ENCODE measurements at places on chromosomes 7 and 10.

DNA sequence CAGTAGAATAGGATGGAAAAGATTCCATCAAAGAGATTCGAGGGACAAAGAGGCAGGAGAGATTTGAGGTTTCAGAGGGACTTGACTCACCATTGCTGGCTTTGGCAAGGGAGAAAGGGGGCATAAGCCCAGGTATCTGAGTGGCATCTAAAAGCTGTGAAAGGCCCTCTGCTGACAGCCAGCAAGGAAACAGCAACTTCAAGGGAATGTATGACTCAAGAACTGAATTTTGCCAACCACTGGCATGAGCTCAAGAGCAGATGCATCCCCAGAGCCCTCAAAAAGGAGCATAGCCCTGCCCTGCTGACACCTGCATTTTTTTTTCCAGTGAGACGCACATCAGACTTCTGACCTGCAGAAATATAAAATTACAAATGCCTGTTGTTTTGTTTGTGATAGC, 19.6 kb upstream of the ADAM12 start:
- DNase-seq = no peak

- DNase-seq = no peak
Observed at GRCh38 chr10:93687737-93688136, 14.7 kb downstream of the FRA10AC1 start.

DNA sequence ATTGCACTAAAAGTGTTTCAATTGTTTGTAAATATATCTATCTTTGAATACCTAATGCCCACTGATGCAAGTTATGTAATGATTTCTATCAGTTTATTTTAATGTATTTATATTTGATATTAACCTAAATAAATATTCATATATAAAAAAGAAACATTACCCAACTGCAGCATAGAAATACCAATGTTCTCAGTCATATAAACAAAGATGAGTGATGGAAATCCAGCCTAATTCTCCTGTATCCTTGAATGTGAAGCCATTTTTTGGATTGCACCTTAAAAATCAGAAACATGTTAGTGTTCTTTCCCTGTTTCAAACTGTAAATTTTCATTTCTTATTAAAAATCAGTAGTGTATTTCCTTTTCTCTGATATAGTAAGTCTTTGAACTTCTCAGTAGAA, 305.8 kb upstream of the GNAI1 start:
- DNase-seq = no peak

DNA sequence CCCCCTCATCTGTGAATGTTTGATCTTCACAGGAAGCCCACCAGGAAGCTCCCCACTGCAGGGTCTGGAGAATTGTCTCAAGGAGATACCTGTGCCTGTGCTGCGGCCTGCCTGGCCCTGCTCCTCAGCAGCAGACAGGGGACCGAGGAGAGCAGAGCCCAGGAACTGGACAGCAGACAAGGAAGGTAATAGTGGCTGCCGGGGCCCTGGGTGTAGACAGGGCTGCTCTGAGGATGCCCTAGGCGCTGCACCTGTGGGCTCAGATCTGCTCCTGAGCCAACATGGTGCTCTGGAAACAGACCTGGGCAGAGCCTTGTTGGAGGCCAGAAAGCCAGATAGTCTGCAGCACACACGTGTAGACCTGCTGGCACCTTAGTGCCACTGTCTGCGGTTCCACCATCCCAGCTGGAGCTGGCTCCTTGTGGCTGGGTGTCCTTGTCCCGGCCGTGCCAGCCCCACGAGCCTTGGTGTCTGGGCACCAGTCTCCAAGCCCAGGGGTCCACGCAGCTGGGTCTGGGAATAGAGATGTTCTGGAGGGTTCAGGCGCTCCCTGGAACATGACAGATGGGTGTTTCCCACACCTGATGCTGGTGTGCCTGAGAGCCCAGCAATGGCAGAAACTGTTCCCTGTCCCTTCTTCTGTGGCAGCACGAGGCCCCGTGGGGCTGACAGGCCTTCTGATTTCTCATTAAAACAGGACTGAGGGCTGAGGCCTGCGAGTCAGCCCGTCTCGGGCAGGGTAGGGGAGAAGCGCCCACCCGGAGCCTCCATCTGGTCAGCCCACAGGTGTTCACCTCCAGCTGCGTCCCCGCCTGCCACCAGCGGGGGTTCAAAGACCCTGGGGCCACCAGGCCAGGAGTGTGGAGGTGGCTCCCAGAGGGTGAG, 44.7 kb downstream of the ZNF467 start:
- peak; percentile 78 for DNase-seq

- no peak for DNase-seq
Observed at GRCh38 chr7:36630112-36630650, 94.1 kb downstream of the AOAH start.

- no peak for DNase-seq
Observed at GRCh38 chr10:36491926-36492325, 633.5 kb upstream of the ANKRD30A start.

DNA sequence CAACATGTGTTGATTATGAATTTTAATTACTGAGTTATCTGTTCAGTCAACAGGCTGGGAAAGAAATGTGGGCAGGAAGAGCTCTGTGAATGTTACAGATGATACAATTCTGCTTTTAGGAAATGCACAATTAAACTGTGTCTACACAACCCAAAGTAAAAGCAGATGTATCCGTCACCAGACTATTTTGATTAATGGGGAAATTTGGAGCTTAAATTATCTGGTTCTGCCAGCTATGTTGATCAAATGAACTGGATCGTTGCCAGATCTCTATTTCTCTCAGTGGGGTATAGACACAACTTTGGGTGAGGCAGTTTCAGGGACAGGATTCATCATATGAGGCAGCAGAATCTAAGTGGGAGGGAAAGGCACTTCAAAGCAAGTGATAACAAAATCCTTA, 136.5 kb downstream of the NEUROD6 start:
- DNase-seq = no peak

DNA sequence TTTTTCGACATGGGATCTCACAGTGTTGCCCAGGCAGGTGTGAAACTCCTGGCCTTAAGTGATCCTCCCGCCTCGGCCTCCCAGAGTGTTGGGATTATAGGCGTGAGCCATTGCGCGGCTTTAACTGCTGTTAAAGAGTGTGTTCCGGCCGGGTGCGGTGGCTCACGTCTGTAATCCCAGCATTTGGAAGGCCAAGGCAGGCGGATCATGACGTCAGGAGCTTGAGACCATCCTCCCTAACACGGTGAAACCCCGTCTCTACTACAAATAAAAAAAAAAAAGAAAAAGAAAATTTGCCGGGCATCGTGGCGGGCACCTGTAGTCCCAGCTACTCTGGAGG, 1.1 kb downstream of the RABGEF1 start:
- DNase-seq = no peak

GRCh38 chr7:30322271-30323005, 38.0 kb downstream of the ZNRF2 start:
- DNase-seq = no peak

DNA sequence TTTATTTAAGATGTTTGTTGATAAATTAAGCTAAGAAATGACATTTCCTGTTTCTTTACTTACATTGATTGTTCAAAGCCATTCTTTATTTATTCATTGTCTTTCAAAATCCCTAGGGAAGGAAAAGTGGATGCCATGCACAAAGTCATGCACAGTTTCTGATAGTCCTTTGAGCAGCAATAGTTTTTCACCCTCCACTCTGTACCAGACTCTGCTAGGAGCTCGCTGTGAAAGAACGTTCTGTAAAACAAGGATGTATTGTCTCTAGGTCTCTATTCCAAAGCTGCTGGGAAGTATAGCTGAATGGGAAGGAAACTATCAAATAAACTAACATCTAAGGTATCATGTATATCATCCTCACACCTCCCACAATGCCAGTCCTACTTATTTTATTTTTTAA, 7.8 kb upstream of the NOC3L start:
- no peak for DNase-seq

DNA sequence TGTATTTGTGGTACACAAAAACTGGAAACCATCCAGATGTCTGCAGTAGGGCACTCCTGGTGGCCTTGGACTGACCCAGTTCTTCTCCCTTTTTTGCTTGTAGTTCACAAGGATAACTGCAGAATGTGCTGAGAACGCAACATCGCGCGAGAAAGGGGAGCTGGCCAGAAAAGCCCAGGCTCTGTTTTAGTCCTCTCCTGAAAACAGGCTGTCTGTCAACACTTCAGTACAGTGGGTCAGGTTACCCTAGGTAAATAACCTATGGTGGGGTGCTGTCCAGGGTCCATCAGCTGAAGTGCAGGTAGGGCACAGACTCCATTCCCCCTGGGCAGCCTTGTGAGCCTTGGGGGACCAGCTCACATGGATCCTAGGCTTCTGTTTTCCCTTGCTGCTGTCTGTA, 495.8 kb downstream of the MDFIC start:
- DNase-seq = no peak

DNA sequence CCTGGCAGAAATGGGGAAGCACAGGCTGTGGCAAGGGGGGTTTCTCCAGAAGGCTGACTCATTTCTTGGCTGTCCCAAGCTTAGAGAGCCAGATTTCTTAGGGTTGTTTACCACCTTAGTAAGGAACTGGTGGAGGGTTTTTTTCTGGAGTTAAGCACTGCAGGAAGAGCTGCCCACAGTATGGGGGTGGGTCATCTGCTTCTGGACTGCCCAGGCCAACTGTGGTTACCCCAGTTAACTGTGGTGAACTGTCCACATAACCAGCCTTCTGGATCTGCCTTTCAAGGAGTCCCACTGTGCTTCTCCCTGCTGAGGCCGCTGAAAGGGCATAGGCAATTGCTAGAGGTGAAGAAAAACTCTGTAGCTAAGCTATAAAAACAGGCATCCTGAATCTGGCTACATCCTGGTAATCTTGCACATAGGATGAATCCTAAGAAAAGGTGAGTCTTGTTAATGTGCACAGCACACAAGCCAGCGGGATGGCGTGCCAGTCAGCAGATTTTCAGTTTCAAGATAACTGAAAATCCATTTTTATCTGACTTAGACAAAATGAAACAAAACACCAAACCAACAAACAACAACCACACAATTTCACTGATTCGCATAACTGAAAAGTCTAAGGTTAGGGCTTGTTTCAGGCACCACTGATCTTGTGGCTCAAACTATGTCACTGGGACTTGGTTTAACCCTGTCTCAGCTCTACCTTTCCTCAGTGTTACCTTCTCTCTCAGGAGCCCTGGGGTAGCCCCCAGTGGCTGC, 21.6 kb upstream of the TSPAN33 start:
- DNase-seq = no peak

DNA sequence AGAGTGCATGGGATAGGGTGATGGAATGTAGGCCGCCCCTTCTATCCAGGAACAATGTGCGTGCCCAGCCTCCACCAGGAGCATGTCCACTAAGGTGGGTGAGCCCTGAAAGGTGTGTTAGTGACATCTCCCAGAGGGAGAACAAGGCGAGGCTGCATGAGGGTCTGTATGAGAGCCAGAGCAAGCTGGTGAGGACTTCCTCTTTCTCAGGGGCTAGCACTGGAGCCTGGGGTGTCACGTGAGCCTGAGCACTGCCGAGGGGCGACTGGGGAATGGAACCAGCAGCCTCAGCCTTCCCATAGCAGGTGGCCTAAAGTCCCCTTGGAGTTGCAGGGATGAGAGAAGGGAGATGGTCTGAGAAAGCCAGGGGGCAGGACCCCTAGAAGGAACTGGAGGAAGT, 156.3 kb upstream of the COBL start:
- DNase-seq = no peak

DNA sequence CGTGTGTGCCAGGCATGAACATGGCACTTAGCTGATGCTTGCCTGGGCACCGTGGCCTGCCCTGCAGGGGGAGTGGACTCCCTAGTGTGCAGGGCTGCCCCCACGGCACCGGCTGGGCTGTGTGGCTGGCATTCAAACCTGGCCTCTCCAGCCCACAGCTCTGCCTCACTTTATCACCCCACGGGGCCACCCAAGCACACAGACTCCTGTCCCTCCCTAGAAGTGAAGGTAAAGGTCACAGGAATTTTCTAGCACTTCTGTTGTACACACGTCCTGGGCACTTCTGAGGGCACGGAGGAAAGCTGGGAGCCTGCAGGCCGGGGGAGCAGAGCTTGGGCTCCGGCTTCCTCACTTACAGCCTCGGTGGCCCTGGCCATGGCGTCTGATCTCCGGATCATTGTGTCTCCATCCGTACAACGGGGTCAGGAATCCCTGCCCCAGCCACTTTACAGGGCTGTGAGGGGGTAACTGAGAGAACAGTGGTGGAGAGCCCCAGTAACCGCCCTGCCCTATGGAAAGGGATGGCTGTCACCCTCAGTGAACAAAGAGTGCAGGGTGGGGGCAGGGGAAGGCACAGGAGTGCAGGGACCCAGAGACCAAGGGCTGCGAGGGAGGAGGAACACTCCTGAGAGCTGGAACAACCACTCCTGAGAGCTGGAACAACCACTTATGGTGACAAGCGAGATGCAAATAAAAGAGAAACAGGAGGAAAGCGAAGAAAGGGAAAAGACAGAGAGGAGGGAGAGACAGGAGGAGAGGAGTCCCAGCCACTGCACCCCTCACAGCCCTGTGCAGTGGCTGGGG, 3.9 kb upstream of the PYROXD2 start:
- no peak for DNase-seq

DNA sequence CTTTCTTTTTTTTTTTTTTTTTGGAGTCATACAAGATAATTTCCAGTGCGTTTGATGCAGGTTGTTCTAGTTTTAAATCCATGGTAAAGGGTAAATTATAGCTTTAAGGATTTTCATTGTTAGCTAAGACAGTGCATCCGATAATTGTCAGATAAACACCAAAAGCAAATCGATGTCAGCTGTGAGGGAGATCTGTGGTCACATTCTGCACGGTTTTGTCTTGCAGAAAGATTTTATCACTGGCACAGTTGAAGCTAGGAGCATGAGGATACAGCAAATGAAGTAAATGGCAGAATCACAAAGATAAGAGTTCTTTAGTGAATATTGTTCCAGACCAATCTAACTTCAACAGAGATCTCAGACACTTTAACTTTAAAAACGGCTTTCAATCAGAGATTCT, 648.8 kb upstream of the COBL start:
- no peak for DNase-seq

DNA sequence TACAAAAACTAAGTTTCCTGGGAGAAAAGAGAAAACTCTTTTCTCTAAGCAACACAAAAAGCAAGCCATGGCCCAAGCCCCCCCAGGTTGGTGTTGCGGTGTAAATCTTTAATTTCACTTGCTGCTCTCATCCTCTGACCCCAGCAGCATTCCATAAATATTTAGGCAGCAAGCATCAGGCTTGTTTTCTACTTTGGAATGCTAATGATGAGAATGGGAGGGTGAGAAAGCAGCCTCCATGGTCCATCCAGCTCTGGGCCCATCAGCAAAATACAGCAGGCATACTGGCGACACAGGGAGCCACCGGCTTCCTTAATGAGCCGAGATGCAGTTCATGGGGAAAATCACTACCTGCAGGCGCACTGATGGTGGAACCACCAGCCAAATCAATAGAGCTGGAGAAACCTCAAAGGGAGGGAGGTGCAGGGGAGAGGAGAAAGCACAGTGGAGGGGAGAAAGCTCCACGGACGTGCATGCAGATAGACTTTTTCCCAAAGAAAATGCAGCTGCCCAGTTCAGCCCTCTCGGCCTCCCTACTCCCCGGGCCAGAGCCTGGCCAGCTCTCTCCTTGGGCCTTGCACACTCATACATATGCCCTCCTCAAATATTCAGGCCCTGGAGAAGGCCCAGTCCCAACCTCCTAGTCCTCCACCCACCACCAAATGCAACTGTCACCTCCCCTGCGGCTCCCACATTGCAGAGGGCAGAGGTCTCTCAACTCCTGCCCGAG, 131.9 kb downstream of the GRID1 start:
- DNase-seq = no peak

Data from posterior vena cava (tissue), 2 donors.